ENCODE measurements at places on chromosomes 11 and 22.

DNA sequence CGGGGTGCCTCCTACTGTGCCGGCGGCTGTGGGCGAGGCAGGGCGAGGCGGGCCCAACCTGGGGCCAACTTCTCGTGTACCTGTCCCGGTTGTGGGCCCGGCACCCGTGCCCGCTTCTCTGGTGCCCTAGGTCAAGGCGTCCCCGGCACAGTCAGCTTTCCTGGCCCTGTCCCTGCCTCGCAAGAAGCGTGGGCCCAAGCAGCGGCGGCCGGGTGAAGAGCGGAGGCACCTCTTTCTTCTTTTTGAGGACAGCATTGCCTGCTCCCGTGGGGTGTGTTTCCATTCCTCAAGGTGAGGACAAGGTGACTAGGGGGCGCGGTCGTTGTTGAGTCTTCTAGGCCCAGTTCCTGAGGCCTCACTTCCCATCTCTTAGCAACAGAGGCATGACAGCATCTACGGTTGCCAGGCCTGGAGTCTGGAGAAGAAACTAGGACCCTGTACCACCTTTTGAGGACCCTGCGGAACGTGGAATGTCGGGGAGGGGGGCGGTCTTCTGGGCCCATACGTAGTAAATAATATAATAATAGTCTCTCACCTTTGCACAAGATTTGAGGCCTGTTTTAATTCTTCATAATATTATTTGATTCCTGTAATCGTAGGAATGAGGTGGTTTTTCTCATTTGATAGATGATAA lies 418 bp downstream of the ACO2 start:
- DNase-seq: no peak

GRCh38 chr22:28002863-28003565 lies 84.0 kb upstream of the PITPNB start:
- no peak for DNase-seq

DNA sequence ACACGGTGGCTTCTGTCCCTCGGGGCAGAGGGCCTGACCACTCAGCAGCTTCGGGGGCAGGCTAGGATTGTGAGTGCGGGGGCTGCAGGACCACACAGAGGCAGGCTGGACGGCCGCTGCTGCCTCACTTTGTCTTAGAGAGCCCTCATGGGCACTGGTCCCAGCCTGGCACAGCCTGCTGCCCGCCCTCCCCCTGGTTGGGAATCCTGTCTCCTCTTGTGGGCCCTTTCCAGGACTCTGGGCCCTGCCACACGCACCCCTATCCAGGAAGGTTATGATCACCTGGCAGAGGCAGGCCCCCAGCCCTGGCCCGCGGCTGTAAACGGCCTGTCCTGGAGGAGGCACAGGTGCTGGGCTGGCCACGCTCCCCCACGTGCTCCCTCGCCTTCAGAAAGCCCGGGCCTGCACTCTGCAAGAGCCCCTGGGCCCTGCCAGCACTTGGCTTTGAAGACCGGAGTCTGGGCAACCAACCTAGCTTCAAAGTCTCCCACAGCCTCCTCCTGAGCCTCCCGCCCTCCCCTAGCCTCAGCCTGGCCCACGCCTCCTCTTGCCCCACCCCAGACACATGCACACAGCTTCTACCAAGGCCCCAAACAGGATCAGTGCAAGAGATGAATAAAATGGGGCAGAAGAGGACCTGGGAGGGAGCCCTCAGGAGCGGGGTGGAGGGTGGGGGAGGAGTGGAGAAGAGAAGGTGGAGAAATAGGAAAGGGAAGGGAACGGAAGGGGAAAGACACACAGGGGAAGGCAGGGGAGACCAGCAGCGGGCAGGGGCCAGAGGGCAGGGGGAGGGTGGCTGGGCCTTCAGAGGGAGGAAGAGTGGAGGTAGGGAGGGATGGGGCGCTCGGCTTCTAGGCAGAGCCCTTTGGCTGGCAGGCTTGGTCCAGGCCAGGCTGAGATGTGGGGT lies 31.0 kb downstream of the SYT7 start:
- no peak for DNase-seq

DNA sequence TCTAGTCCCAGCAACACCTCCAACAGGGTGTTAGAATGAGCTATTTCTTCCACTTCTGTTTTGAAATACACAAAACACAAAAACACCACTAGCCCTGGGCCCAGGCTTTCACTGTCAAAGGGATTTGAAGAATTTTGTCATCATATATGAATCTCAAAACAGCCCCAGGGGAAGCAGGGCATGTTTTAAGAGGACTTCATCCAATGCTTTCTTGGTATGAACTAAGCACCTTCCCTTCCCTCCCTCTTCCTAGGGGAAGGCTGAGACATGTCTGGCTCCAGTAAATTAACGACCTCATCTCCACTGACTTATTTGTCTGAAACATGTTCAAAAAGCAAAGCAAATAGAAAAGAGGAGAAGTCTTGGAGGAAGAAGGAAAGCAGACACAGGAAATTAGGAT lies 75.7 kb upstream of the INCENP start:
- no peak for DNase-seq

- no peak for DNase-seq
Measured at GRCh38 chr11:22786475-22786874, 43.1 kb downstream of the SVIP start.

GRCh38 chr11:120576606-120577005 lies 65.1 kb downstream of the GRIK4 start:
- no peak for DNase-seq

- peak; percentile 75 for DNase-seq
Measured at GRCh38 chr11:72752088-72752914, at the start of gene ARAP1. TSS of gene ARAP1 (minus strand) at chr11:72752408. CDS start at chr11:72727128, 25,280 bp downstream.

GRCh38 chr11:13761716-13762115 lies 93.2 kb downstream of the FAR1 start:
- no peak for DNase-seq

DNA sequence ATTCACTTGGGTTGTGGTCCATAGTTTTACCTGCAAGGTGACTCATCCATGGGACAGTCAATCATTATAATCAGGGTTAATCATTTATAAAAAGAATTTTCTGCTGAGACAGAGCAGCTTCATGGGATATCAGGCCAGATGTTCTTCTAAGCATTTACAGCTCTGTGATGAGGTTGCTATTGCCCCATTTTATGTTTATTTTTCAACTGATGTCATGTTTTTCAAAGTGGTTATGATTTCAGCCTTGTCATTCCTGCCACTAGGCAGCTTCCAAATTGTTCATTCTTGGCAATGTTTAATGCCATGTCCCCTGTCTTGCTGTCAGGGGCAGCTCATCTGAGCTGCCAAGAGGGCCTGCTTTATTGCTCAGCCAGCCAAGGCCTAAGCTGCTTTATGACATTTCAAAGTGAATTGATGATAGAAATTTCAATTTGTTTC lies 35.9 kb upstream of the ZBED5 start:
- no peak for DNase-seq

- DNase-seq: no peak
Measured at GRCh38 chr11:43367382-43368178, 8.9 kb downstream of the TTC17 start.

DNA sequence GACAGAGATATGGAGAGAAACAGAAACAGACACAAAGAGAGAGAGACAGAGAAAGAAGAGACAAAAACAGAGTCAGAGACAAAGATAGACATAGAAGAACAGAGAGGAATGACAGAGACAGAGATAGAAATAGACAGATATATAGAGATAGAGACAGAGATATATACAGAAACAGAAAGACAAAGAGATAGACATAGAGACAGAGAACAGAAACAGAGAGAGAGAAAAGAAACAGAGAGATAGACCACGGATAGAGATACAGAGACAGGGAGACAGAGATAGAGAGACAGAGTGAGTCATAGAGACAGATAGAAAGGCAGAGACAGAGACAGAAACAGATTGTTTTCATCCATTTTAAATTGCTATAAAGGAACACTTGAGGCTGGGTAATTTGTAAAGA lies 12.3 kb upstream of the MPEG1 start:
- DNase-seq: no peak

- no peak for DNase-seq
Measured at GRCh38 chr11:64352099-64352994, 6.6 kb upstream of the RPS6KA4 start.

- peak; percentile 66 for DNase-seq
Measured at GRCh38 chr22:21766691-21767462, 31.3 kb upstream of the YPEL1 start.

DNA sequence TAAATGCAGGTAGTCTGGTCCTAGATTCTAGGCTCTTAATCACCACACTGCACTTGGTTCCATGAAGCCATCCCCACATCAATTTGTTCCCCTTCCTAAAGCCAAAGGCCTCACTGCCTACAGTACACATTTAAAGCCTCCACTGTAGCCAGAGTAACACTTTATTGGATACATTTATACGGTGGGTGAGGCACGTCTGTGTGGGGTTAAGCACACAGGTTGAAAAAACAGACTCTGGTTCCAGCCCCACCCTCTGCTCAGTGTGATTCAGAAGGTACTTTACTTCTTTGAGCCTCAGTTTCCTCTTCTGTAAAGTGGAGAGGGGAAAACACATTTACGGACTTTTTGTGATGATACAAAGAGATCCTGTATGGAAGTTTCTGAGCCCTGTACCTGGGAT lies 22.5 kb downstream of the DSCAML1 start:
- DNase-seq: no peak

GRCh38 chr11:31956310-31956709 lies 134.6 kb upstream of the RCN1 start:
- no peak for DNase-seq

DNA sequence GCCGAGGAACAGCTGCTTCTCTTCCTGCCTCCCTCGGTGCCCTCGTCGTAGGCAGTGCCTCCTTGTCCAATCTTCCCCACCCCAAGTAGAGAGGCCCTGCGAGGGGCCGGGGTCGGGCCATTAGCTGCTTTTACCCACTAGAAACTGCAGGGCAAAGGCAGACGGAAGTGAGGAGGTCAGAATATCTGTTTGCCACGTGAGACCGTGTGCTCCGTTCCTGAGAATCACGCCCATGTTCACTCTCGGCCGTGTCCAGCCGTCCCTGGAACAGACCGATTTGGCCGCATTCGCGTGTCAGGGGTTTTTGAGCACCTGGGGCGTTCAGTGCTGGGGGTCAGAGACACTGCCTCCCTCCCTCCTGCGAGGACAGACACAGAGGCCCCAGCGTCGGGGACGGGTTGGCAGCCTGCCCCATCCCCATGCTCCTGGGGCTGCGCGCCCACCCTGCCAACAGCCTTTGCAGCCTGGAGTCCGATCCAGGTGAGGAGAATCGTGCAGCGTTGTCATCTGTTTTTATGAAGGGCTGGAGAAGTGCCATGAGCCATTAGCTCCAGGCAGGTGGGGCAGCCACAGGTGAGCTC lies 982.2 kb downstream of the BRD1 start:
- DNase-seq: no peak

DNA sequence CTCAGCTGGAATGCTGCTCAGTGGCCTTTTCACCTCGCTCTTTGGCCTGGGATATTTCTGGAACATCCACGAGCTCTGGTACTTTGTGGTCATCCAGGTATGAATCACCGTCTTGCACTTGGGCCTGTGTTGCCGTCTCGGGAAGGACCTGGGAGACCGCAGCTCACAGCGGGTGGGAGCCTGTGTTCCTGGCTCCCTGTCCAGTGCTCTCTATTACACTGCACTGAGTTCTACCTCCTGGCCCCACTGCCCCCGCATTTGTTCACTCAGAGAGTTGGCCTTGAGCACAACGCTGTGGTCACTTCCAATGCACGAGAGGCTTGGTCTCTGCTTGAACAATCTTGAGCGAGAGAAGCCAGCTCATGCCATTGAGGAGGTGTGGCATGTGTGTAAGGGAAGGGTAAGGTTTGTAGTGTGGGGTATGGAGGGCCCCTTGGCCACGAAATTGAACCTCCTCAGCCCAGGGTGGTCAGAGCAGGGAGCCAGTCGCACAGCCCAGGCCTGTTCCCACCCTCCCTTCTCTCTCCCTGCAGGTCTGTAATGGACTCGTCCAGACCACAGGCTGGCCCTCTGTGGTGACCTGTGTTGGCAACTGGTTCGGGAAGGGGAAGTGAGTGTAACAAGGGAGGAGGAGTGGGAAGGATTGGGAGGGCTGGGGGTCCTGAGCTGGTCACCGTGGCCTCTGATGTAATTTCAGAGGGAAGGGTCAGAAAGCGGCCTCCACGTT lies 16.2 kb downstream of the SLC37A2 start:
- DNase-seq: no peak

- no peak for DNase-seq
Measured at GRCh38 chr22:38276166-38276565, 3.4 kb upstream of the TMEM184B start.

DNA sequence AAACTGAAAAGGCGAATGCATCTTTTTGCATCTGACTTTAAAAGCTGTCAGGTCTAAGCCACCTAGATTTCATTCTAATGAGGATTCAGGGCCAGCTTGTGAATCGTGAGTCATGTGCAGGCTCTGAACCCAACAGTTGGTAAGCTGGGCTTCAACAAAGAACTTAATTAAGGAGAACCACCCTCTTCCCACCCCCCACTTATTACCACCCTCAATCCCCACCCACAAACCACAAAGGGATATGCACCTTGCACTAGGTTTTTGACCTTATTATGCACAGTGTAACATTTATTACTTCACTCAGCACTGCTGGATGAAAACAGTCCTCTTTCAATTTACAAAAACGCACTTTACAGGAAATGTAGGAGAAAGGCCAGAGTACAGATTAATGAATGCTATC lies 94.1 kb upstream of the LIN7C start:
- DNase-seq: no peak

DNA sequence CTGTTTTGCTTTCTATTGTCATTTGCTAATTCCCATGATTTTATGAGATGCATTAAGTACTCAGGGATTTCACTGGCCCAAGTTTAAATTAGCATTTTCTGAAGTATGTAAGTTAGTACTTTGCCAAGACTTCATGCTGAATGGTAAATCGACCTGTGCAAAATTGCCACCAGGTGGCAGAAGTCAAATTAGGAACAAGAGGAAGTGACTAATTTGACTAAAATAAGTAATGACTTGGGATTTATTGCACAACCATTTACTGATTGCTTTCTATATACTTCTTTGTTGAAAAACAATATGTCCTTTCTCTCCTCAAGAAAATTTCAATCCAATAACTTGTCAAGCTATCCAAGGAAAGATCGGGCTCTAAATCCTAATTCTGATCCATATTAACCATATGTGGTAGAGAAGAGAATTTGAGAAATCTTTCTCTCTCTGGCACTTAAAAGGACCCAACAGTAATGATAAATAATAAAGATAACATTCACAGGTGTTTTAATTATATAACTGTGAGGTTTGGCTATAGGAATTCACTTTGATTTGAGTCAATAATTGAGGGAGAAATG lies 253.7 kb upstream of the CHORDC1 start:
- no peak for DNase-seq

- no peak for DNase-seq
Measured at GRCh38 chr11:123041185-123041584, 20.8 kb downstream of the HSPA8 start.

- DNase-seq: no peak
Measured at GRCh38 chr11:130157840-130158239, 1.7 kb upstream of the ST14 start.

- DNase-seq: no peak
Measured at GRCh38 chr22:50693462-50693861, 20.8 kb downstream of the SHANK3 start.

DNA sequence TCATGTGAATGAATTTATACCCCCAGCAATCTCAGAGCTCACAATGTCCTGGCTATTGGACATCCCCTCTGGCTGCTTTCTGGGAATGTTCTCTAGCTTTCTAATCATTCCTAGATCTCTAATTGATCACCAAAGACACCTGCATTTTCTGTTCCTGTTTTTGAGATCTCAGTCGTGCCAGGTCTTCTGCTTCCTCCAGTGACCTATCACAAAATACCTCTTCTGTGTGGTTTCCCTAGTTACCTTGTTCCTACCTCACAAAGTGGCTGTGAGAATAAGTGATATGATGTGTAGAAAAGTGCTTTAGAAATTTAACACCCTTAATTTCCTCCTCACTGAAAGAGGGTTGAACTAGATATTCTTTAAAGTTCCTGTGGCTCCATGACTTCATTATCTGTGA lies 92.2 kb downstream of the LUZP2 start:
- no peak for DNase-seq

GRCh38 chr11:1567052-1567720 lies 4.9 kb downstream of the DUSP8 start:
- no peak for DNase-seq

Measured in stimulated activated naive CD4-positive, alpha-beta T cell treated with Interleukin-2 at 50 U/mL for 16 hours (primary cell).